Dermis lymphatic vessel endothelial cell (primary cell): ENCODE measurements at places on chromosomes 11 and 22. TPM values are rescaled to one million over a fixed set of nuclear protein-coding genes. Genes with fewer than 3 reads are reported as not detected.

NNMT gene
- total RNA-seq = 52.1 and 145 TPM in 2 replicates

BATF2 gene
- 0.52 and 0.54 TPM in 2 replicates for total RNA-seq

DDTL gene
- 0.86 and 4.7 TPM in 2 replicates for total RNA-seq

SHANK3 gene
- 9.4 and 17.3 TPM in 2 replicates for total RNA-seq

RCOR2 gene
- under 0.01 and 0.26 TPM in 2 replicates for total RNA-seq

ARFGAP3 gene
- total RNA-seq = 75.5 and 75.7 TPM in 2 replicates

TMEM86A gene
- 4.8 and 5.3 TPM in 2 replicates for total RNA-seq

OR52A1 gene
- not detected in 2 replicates for total RNA-seq

GAS2L1 gene
- 20.0 and 22.9 TPM in 2 replicates for total RNA-seq

PHLDB1 gene
- 14.0 and 22.4 TPM in 2 replicates for total RNA-seq

CSF2RB gene
- total RNA-seq = 1.5 and 3.4 TPM in 2 replicates

TOLLIP gene
- 18.1 and 22.6 TPM in 2 replicates for total RNA-seq

NUDT22 gene
- total RNA-seq = 27.1 and 40.1 TPM in 2 replicates

OR52N4 gene
- total RNA-seq = not detected in 2 replicates

SPINDOC gene
- 7.3 and 9.2 TPM in 2 replicates for total RNA-seq

PGA5 gene
- not detected in 2 replicates for total RNA-seq

TXNRD2 gene
- total RNA-seq = 42.0 and 53.0 TPM in 2 replicates

RAG2 gene
- not detected in 2 replicates for total RNA-seq

PARVA gene
- total RNA-seq = 20.9 and 23.2 TPM in 2 replicates

TEX12 gene
- 0.17 TPM in 1 of 2 replicates, not detected in the other for total RNA-seq

BCO2 gene
- 0.52 and 1.1 TPM in 2 replicates for total RNA-seq

MEI1 gene
- total RNA-seq = 0.98 and 3.5 TPM in 2 replicates

GNG3 gene
- not detected in 2 replicates for total RNA-seq

MUC15 gene
- not detected in 2 replicates for total RNA-seq

CUL5 gene
- 40.7 and 57.2 TPM in 2 replicates for total RNA-seq

TRIM49 gene
- total RNA-seq = not detected in 2 replicates

MYBPC3 gene
- total RNA-seq = not detected in 2 replicates
